SJSA1 (cell line): ENCODE measurements at places on chromosomes 12 and 14. TPM values are rescaled to one million over a fixed set of nuclear protein-coding genes. Genes with fewer than 3 reads are reported as not detected.

GRCh38 chr14:54803396-54803795, 99.2 kb downstream of the GCH1 start:
- DNase-seq, result no peak
- H3K4me1 ChIP-seq, result peaks cover 3% of the 10 kb centered on the region; the same call in 1 of the 2 replicates
- no peak overlapping the region for H3K4me3 ChIP-seq
- no peaks in the 10 kb centered on the region for H3K36me3 ChIP-seq
- H3K27ac ChIP-seq, result no peak overlapping the region

Gene DEGS2
- not detected in 2 replicates for total RNA-seq

- no peak for DNase-seq
- no peak overlapping the region for H3K4me3 ChIP-seq
- H3K27me3 ChIP-seq, result no peaks in the 10 kb centered on the region
- H3K36me3 ChIP-seq, result peaks cover 49% of the 10 kb centered on the region
These were observed 21.6 kb upstream of the AMN start for GRCh38 chr14:102900631-102901571.

DNA sequence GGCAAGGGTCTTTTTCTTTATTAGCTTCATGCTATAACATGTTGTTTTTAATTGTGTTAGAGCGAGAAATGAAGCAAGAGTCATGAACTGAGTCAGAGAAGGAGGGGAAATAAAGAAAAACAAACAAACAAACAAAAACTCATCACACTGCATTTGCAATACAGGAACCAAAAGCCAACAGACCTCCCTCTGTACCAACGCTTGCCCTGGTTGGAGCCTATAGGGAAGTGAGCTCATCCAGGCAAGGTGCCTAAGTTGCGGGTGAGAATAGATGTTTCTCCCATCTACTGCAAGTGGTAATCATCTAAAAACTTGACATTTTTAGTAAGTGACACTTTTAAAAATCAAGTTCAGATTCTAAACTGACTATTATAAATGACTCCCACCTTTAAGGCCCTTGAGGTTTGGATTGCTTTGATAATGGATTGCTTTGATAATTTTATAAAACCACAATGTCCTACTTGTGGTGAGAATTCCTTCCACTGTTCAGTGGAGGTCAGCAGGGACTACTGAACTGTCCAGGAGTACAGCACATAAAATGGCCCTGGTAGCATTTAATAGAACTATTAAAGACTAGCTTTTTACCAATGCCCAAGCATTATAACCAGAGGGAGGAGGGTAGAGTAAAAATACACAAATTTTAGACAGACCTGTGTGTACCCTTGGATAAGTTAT, 31.3 kb downstream of the SLC38A1 start:
- H3K4me1 ChIP-seq, result no peaks in the 10 kb centered on the region
- H3K36me3 ChIP-seq, result peaks cover 11% of the 10 kb centered on the region
- H3K27me3 ChIP-seq, result no peaks in the 10 kb centered on the region
- no peak overlapping the region for H3K27ac ChIP-seq
- DNase-seq, result no peak

GRCh38 chr12:57543581-57543980, 3.4 kb downstream of the DCTN2 start:
- H3K4me1 ChIP-seq, result peaks cover 54% of the 10 kb centered on the region
- H3K27me3 ChIP-seq, result 0 out of 2 replicates have a peak, but pooled peaks cover 2% of the 10 kb centered on the region
- DNase-seq, result no peak
- H3K4me3 ChIP-seq, result no peak overlapping the region
- no peak overlapping the region for H3K27ac ChIP-seq
- peaks cover 77% of the 10 kb centered on the region for H3K36me3 ChIP-seq

DNA sequence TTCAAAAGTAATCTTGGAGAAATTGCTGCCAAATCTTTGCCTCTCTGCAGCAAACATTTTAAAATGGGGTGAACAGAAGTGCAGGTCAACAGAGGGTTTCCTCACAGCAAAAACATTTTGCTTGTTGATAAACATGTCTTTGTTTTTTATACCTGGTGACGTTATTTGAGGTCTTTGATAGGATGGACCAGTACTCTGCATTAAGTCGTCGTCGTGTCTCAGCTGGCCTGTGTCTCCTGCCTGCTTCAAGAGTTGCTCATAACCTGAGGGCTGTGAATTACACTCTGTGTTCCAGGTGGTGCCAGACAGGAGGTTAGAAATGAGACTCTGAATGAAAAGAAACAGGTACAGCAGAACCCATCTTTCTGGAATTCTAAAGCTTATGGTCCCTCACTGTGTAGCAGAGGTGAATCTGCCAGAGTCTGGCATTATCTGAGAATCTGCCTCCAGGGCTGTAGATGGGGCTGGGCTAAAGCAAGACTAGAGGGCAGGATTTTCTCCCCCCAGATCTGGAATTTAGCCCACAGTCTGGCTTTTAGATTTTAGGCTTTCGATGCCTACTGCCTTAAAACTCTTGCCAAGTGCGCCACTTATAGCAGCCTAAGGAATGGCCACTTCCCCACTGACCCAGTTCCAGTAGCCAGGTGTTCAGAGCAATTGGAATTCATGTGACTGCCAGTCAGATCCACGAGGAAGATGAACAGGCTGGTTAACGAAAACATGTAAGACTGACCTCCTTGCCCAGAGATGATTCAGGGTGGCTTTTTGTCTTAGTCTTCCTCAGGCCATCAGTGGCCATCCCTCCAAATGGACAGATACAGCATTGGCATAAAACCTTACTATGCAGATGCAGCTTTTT, 161.2 kb downstream of the PRKCH start:
- peaks cover 40% of the 10 kb centered on the region for H3K4me1 ChIP-seq
- DNase-seq, result no peak
- no peak overlapping the region for H3K27ac ChIP-seq
- H3K36me3 ChIP-seq, result no peaks in the 10 kb centered on the region
- H3K4me3 ChIP-seq, result no peak overlapping the region
